HT1080 (cell line): ENCODE measurements at places on chromosomes 4 and X.

GRCh38 chr4:2434420-2434819 is 15.7 kb downstream of the CFAP99 start:
- DNase-seq, result no peak

DNA sequence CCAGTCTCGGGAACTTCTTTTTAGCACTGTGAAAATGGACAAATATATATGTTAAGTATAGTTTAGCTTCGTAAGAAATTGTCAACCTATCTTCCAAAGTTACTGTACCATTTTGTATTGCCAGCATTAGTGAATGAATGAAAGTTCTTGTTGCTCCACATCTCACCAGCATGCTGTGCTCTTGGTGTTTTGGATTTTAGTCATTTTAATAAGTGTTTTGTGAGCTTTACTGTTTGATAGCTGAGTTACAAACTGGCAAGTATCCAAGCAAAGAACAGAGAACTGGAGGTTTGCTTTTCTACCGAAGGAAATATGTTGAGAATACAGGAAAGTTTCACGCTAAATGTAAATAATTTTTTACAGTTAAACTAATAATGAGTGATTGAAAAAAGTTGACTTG is 33.0 kb downstream of the SNCA start:
- no peak for DNase-seq

GRCh38 chr4:120025516-120025915 is 41.1 kb downstream of the MAD2L1 start:
- DNase-seq, result no peak

- DNase-seq, result no peak
Measured at GRCh38 chr4:54475546-54475945, 182.2 kb upstream of the KIT start.

DNA sequence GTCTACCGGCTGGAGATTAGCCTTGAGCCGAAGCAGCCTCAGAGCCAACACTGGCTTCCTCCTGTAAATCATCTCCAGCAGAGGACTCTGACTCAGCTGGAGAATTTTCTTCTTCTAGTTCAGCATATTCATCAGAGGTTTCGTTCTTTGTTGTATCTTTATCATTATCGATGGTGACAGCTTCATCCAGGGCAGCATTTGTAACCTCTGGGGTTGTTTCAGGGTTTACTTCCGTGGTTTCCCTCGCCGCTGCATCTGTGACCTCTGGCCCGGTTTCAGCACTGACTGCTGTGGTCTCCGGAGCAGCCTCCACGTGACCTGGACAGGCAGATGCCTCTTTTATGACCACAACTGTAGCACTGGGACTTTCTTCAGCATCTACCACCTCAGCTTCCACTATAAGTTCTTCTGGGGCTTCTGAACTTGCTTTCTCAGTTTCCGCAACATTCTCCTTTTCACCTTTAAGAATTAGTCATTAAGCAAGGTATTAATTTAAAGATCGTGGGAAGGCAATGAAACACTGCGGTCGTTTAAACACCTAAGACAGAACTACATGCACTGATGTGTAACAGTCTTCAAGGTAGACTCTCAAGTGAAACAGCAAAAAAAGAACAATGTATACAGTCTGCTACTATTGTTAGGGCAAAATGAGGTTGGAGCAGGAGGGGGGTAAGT is 13.3 kb downstream of the MGARP start:
- DNase-seq, result peak; percentile 72

GRCh38 chr4:71361476-71361875 is 22.7 kb downstream of the SLC4A4 start:
- DNase-seq, result no peak

GRCh38 chrX:116378961-116379360 is 57.4 kb upstream of the SLC6A14 start:
- no peak for DNase-seq

GRCh38 chrX:22788221-22788620 is 211.5 kb upstream of the DDX53 start:
- no peak for DNase-seq

GRCh38 chrX:109874548-109874947 is 128.4 kb upstream of the TMEM164 start:
- no peak for DNase-seq

DNA sequence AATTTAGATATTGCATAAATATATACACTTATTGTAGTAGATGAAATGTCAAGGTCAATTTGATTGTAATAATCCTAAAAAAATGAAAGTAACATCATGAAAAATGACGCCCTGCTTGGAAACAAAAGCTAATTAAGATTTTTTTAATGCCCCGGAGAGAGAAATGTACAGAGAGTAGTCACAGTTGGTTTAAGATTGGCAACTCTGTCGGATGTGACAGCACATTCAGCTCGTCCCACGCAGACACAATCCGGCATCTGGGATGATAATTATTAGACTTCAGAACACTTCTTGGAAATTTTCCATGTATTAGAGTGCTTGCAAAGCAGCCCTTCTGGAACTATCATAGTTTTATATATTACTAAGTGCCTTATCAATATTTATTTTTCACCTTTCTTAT is 478.0 kb downstream of the PDHA2 start:
- DNase-seq, result no peak

GRCh38 chrX:39477762-39478120 is 620.0 kb downstream of the BCOR start:
- DNase-seq, result peak; percentile 73

DNA sequence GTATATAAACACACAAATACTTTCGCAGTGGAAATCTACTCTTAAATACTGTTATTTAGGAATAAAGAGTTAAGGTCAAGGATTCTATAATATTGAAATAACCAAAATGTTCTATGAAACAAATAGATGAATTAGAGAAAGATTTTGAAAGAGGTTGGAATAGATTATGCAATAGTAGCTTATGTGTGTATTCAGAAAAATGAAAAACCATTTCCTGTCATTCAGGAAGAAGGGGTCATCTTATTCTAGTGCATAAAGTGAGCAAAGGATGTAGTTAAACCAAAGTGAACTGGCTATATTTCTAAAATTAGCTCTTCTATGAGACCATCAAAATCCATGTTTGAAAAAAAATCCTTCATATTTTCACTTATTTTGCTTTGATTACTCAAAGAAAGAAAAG is 30.0 kb upstream of the MYOZ2 start:
- DNase-seq, result no peak

- no peak for DNase-seq
Measured at GRCh38 chr4:17450269-17450804, 61.6 kb downstream of the QDPR start.

GRCh38 chrX:37776283-37776986 is 3.4 kb upstream of the CYBB start:
- DNase-seq, result no peak

DNA sequence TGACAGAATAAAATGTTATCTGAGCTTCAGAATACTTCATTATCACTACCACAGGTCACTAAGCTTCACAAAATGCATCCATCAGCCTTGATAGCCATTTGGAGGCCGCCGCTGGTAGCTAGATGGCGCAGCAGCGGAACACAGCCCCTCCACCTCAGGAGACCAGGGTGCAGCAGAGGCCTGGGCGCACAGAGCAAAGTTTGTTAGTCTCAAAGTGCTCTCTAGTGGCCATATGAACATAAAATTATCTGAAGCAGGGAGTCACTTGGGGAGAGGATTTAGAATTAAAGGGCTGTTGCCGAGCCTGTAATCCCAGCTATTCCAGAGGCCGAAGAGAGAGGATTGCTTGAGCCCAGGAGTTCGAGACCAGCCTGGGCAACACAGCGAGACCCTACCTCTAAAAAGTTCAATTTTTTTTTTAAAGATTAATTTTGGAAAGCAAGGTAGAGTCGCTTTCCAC is 8.1 kb upstream of the DCTD start:
- DNase-seq, result peak; percentile 89

- DNase-seq, result no peak
Measured at GRCh38 chr4:176979416-176979815, 186.7 kb upstream of the VEGFC start.
